ENCODE measurements at places on chromosomes 12 and 14.

DNA sequence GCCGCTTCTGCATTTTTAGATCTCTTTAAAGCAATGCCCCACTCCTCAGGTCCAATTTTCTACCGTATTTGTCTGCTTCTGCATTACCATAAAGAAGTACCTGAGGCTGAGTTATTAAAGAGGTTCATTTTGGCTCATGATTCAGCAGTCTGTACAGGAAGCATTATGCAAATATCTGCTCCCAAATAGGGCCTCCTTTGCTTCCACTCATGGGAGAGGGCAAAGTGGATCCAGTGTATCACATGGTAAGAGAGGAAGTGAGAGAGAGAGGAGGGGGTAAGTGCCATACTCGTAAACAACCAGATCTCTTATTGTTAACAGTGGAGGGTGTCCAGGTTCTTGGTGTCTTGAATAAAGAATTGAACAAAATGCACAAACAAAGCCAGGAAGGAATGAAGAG, 316.1 kb upstream of the SEL1L start:
- no peak for DNase-seq

DNA sequence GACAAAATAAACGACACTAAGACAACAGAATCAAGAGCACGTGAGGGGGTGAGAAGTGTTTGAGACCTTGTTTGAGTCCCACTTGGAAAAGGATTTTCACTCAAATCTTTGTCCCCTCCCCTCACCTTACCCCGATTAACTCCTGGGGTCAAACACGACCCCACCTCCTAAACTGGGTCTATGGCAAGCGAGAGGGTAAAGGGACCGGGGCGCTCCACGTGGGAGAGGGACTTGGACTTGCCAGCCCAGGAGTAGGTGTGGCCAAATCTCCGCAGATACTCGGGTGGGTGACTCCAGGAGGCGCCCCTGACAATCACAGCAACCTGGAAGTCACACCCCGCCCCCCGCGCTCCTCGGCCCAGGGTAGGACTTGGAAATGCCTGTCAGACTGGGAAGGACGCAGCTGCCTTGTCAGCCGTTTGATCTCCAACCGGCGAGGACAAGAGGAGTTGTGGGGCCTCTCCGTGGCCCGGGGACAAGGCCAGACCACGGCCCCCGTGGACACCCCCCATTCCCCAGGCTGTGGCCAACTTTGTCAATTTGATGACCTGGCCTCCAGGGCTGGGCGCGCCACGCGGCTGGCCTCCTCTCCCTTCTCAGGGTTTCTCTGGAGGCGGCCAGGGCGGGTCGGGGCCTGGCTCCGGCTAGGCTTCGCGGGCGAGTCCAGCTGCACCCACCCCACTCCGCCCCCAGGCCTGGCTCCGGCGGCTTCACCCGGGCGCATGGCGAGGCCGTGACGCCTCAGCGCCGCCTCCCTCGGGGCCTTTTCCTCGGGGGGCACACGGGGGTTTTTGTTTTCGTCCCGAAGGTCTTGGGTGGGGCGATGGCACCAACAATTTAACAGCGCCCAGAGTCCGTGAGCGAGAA, 1.1 kb upstream of the BCL11B start:
- DNase-seq, result peak; percentile 33

DNA sequence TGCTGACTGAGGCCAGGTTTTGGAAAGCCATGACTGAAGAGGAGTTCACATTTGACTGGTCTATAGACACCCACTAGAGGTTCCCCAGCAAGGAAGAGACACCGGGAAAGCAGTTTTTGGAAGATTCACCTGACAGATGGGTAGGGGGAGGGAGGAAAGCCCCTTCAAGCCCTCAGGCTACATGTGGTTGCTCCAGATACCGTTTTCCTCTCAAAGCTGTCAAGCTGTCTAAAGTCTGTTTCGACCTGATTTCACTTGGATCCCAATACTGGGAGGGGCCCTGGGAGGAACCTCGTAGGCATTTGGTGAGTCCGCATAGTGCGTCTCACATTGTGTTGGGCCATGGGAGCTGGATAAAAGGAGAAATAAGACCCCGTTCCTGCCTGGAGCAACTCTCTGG, 1.7 kb upstream of the LRP1 start:
- no peak for DNase-seq

- DNase-seq, result no peak
Measured at GRCh38 chr12:123054371-123054770, 73.9 kb downstream of the ARL6IP4 start.

DNA sequence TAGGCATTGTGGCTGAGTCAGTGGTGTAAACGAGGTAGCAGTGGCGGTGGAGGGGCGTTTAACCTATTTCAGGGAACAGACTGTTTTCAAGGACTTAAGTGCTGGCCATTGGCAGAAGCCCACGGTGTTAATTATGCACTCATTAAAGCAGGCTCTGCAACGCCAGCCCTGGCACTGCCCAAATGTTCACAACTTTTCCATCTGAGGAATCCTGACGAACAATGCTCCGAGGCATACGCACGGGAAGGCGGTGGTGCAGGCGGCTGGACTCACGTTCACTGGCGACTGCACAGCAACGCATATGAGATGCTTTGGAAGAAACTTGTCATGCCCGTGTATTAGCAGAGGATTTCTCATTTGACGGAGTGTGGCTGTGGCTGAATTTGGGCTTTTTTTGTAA, 70.6 kb upstream of the SLC24A4 start:
- DNase-seq, result no peak

DNA sequence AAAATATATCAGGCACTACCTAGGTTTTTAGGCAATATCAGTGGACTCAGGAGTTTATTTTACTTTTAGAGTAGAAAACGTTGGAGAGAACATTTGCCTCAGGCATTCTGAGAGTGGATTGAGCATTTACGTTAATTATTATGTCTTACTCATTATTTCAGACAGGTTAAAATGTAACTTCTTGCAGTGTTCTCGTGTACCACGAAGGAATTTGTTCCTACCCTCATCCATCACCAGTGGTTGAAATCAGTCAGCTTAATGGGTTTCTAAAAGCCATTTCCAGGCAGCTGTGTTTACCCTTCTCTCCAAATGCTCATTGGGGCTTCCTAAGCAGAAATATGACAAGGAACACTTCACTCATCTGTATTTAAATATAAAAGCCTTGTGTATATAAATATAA, 9.1 kb upstream of the LDHB start:
- DNase-seq, result no peak

DNA sequence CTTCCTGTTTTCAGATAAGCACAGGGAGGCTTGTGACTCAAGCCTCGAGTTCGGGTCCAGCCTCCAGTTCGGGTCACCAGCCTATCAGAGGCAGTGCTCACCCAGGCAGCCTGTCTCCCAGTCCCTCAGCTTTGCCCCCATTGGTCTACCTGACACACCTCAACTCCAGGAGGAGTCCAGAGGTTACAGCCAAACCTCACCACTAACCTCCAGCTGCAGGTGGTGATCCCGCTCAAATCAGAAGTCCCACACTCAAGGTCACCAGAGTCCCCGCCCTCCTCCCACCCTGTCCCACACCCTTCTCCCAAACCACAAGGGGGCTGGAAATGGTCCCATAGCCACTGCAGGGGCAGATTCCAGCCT, 42.1 kb downstream of the KDM2B start:
- no peak for DNase-seq

- no peak for DNase-seq
Measured at GRCh38 chr12:103677905-103678304, 90.8 kb downstream of the STAB2 start.

GRCh38 chr14:83870546-83871270, 1659.2 kb upstream of the FLRT2 start:
- DNase-seq, result no peak

DNA sequence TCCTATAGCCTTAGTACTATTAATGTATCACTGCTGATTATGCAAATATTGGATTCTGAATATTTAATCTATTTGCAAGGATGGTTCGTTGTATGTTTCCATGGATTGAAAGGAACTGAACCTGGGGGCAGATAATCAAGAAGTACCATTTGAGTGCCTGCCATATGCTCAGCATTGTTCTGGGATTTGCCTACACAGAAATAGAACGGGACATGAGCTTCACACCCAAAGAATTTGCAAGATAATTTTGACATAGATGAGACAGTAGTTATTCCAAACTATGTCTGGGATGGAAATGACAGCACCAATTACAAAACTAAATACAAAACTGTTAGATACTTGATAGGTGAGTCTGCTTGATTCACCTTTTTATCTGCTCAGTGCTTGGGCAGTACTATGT, 132.7 kb upstream of the NPAS3 start:
- no peak for DNase-seq

GRCh38 chr12:14322403-14322802, 43.1 kb upstream of the ATF7IP start:
- DNase-seq, result no peak

- DNase-seq, result no peak
Measured at GRCh38 chr14:73276836-73277235, 39.5 kb downstream of the PAPLN start.

- DNase-seq, result no peak
Measured at GRCh38 chr14:95039259-95039992, 117.9 kb downstream of the DICER1 start.

GRCh38 chr12:25940886-25941285, 17.6 kb upstream of the RASSF8 start:
- DNase-seq, result no peak

DNA sequence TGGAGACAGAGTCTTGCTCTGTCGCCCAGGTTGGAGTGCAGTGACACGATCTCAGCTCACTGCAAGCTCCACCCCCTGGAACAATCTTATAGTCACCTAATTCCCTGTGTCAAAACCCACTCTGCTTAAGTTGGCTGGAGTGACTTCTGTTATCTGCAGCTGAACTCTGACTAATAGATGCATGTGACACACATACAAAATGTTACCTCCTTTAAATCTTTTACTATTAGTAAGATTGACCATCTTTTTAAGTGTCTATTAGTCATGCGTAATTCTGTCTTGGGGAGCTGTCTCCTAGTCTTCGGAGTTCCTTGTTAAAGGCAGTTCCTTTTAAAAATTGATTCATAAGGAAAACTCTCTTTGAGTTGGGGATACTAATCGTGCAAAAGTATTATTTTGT, 7.4 kb downstream of the IFI27L1 start:
- DNase-seq, result no peak

- DNase-seq, result no peak
Measured at GRCh38 chr12:8894378-8894777, 19.9 kb upstream of the PHC1 start.

- no peak for DNase-seq
Measured at GRCh38 chr12:50768391-50768790, 4.5 kb downstream of the ATF1 start.

DNA sequence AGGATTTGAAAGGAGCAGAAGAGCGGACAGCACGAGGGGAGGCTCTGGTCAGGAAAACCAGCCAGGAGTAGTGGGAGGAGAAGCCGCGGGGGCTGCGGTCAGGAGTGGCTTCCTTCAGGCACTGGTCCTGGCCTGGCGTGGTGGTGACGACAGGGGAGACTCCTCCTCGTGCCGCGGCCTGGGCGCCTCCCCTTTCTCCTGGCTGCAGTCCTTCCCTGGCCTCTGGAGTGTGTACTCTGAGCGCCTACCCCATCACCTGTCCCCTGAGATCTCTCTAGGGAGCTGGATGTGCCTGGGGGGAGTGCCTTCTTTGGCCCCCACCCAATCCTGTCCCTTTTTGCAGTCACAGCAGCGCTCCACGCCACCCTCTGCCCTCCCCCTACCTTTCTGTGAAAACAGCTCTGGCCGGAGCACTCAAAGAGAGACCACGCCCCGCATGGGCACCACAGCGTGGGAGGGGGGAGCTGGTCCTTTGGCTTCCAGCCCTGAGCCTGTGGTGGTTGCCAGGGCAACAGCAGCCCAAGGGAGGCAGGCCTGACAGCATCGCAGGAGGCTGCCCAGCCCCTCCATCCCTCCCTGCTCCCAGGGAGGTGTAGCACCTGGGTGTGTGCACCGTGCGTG, 125.9 kb downstream of the CALM1 start:
- no peak for DNase-seq

DNA sequence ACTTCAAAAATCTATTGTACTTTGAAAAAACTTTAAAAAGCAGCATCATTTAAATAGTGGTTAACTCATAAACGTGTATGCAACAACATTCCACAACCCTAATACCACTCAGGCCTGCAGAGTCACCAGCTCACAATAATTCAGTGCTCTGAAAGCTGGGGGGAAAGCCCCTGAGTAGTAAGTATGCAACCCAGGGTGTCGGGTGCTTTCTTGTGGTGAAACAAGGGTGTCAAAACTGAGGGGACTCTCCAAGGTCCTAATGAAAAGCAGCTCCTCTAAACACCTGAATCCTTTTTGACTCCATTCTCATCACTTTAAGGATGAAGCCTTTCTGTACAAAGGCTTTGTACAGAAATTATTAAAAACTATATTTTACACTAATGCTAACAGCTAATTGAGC, 33.7 kb downstream of the FGFR1OP2 start:
- DNase-seq, result peak; percentile 42

DNA sequence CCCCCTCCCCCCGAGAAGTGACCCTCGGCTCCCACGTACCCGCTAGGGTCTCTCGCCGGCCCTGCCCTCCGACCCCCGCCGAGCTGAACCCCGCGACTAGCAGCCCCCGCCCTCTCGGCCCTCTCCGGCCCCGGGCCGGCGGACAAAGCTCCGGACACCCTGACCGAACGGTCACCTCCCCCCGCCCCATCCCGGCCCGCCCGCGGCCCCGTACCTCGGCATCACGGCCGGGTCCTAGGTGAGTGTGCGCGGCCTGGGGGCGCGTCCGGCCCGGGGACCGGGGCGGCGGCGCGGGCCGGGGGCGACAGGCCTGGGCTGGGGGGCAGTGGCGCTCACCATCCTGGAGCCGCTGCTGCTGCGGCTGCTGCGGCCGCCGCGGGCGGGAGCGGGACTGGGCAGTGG, at the start of gene FIGNL2:
Gene FIGNL2 (minus strand): TSS at position 393 of the 402 bp plus-strand sequence. CDS start 26,305 bp downstream, outside the sequence.
- no peak for DNase-seq

DNA sequence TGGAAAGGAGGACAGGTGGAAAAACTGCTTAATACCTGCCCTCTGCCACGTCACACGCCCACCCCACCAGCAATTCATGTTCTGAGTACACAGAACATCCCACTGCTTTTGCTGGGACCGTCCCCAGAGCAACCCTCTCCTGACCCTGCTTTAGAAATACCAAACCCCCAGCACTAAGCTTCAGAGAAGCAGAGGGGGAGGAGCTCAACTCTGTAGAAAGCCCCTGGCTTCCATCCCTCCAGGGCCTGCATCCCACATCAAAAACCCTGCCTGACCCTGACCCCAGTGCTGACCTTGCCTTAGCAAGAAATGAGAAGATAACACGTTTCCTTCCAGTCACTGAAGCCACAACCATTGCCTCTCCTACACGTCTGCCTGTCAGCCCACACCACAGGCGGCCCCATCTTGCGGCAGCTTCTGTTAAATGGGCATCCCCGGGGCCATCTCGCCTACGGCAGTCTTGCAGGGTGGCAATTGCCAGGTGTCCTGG, 19.7 kb downstream of the VDR start:
- peak; percentile 55 for DNase-seq

Data from immature natural killer cell (primary cell).